ENCODE measurements at places on chromosomes 13 and 19.

DNA sequence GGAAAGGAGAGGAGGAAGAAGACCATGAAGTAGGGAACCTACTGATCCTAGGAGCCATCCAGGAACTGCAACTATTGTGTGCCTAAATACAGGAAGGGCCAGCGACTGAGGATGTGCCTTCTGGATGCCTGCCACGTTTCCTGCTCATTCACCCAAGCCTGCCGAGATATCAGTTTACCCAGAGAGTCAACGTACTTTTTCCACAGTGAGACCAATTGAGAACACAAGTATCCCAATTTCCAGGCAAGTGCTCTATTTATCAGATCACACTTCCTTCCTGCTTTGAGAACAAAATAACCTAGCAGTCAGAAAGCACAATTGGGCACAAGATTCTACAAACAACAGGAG, 122.4 kb downstream of the AKAP11 start:
- DNase-seq: no peak

GRCh38 chr19:10580979-10581631, 6.0 kb downstream of the AP1M2 start:
- peak; percentile 90 for DNase-seq

DNA sequence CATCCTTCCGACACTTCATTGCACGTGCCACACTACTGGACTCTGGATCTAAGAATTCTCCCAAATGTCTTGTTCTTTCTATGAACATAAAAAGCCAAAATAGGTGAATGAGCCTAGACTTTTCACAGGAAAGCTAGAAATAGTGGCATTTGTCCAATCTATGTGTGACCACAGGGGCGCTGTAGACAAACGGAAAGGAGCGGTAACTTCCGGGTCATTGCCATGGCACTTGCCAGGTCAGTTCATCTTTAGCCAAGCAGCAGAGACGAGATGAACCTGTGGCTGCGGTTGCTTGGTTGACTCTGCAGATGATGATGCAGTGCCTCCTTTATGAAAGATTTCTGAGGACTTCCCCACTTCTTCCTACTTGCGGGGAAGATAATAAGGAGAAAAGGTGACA, 65.6 kb downstream of the ADGRE1 start:
- DNase-seq: no peak

DNA sequence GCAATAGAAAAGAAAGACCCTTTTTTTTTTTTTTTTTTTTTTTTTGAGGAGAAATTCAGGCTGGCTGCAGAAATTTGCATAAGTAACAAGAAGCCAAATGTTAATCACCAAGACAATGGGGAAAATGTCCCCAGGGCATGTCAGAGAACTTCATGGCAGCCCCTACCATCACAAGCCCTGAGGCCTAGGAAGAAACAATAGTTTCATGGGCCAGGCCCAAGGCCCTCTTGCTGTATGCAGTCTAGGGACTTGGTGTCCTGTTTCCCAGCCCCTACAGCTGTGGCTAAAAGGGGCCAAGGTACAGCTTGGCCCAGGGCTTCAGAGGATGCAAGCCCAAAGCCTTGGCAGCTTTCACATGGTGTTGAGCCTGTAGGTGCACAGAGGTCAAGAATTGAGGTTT, 88.4 kb upstream of the TPP2 start:
- DNase-seq: no peak

DNA sequence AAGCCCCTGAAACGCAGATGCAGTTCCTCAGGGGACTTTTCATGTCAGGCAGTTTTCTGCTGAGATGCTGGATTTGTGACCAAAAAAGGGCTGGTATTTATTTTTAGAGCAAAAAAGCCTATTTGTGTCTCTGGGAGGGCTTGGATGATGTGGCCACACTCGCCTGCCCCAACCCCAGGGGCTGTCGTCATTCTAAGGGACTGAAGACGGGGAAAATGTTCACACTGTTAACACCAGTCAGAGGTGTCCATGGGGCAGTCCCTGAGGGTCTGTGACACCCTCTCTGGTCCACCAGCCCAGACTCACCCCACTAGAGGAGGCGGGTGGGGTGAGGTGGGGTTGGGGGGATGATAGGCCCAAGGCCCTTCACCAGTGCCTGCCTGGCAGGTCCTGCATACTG, 15.9 kb upstream of the EPHX3 start:
- no peak for DNase-seq

DNA sequence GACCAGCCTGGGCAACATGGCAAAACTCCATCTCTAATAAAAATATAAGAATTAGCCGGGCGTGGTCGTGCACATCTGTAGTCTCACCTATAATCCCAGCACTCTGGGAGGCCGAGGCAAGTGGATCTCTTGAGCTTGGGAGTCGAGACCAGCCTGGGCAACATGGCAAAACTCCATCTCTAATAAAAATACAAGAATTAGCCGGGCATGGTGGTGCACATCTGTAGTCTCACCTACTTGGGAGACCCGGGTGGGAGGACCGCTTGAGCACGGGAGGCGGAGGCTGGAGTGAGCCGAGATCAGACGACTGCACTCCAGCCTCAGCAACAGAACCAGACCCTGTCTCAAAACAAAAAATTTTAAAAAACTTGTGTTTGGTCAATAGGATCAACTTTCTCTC, 7.7 kb downstream of the SLC25A30 start:
- DNase-seq: no peak

GRCh38 chr19:33437821-33438671, 64.5 kb downstream of the CEBPG start:
- no peak for DNase-seq
